ENCODE measurements at places on chromosomes 16 and 17.

DNA sequence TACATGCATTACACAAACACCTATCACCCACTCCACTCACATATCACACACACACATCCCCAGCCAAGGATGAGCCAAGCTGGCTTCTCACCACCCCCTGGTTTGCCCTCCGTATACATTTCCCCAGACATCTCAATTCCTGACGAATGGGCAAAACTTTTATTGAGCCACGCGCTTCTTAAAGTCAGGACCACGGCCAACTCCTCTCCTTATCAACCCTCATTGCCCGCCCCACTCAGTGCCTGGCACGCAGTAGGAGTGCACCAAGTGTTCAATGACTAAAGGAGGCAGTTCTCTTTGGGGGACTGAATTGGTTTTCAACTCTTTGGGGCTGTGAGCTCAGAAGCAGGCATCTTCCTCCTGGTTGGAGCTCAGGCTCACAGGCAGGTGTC, 22.5 kb upstream of the C16orf78 start:
- no peak for DNase-seq

DNA sequence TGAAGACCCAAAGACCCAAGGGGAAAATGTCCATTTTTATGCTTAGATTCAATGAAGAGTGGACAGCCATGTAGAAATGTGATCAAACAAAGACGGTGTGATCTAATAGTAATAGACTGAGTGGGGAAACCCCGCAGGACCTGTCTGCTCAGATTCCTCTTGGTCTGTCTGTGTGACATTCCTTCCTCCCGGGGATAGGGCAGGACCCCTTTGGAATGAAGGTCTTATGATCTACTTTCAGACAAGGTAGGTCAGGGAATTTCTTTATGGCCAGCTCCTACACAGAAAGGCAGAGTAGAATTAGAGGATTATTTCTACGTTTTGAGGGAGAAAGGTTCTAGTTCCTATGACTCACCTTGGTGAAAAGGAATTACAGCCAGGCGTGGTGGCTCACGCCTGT, 267.6 kb downstream of the STX8 start:
- DNase-seq: no peak

GRCh38 chr16:75495076-75495674, at the start of gene CHST6:
TSS of gene CHST6 (minus strand) at chr16:75495441. CDS start at chr16:75479828, 15,613 bp downstream.
- DNase-seq: no peak

- DNase-seq: no peak
Observed at GRCh38 chr17:81067391-81067811, 32.5 kb downstream of the BAIAP2 start.

GRCh38 chr17:58829172-58829637, 73.6 kb downstream of the PPM1E start:
- DNase-seq: no peak

GRCh38 chr16:80996688-80997138, 10.0 kb downstream of the CMC2 start:
- DNase-seq: no peak

DNA sequence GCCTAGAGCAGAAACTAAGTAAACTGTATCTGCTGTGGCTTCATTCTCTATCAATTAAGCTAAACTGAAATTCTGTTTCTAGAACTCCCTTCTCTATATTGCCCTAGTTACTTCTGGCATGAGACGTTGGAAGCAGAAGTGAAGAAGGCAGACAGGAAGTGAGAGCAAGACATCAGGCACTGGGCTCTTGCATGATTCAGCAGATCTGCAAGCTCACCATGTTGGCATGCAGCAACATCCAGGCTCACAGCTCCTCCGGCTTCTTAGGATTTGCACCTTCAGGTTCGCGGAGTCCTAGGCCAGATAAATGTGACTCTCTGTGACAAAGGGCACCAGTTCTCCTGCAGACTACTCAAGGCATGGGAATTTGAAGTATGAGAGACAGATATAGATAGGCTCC, 148.3 kb downstream of the CDH8 start:
- DNase-seq: no peak

DNA sequence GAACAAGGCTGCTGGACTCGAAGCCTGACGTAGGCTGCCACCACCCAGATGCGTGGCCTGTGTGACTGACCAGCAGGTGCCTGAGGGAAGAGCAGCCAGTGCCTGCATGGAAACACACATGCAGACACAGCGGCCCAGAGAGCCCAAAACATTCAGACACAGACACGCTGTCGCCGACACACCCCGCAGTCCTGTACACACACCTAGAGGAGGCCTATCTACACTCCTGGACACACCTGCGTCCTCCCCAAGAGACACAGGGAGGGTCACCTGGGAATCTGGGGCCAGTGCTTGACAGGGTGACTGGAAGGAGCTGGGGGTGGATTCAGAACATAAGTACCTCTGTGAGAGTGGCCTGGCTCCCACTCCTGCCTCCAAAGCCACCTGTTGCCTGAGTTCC, 6.1 kb upstream of the TSPOAP1 start:
- no peak for DNase-seq

GRCh38 chr16:56109205-56109604, 82.1 kb upstream of the GNAO1 start:
- DNase-seq: no peak

DNA sequence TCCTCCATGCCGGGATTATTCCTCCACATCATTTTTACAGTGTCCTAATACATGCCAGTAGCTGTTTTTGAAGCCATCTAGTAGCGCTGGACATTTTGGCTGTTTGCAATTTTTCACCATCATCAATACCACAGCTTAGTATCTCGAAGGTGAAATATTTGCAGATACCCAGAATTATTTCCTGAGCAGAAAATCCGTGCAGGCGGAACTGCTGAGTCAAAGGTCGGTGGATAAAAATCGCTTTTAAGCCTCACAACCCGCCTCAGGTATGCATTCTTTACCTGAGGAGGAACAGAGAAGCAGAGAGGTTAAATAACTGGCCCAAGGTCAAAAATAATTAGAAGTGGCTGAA, 584 bp upstream of the TNRC6A start:
- no peak for DNase-seq

GRCh38 chr16:1013593-1013900, 32.0 kb downstream of the SOX8 start:
- no peak for DNase-seq

DNA sequence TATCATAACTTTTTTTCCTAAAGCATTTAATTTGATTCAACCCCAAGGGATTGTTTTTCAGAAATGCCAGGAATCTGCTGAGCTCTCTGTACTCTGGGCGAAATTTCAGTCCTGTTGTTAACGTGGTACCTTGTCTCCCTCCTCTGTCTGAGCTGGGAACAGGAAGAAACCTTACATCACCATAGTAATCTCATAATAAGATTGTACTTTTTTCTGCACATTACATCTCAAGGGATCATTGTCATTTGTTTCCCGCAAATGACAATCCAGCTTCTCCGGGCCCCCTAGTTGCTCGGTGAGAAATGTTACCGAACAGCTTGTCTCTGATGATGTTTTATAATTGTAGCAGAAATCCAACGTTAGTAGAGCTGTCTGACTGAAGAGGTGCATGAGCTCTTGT, 152.7 kb upstream of the ERCC4 start:
- DNase-seq: no peak

GRCh38 chr16:11734025-11734652, 8.5 kb downstream of the TXNDC11 start:
- DNase-seq: no peak

DNA sequence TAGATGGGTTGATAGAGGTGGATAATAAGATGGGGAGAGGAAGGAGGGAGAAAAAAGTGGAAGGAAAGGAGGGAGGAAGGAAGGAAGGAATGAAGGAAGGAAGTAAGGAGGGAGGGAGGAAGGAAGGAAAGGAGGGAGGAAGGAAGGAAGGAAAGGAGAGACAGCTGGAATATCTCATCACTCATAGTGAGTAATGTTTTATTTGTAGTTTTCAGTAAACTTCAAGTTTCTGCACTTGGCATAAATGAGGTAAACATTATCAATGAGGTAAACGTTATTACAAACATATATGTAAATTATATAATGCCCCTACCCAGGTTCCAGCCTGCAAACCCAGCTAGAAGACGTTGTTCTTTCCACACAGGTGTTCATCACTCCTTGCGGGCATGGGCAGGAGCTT, 89.8 kb upstream of the XYLT1 start:
- no peak for DNase-seq

- DNase-seq: no peak
Observed at GRCh38 chr16:732936-733335, 6.0 kb downstream of the HAGHL start.

DNA sequence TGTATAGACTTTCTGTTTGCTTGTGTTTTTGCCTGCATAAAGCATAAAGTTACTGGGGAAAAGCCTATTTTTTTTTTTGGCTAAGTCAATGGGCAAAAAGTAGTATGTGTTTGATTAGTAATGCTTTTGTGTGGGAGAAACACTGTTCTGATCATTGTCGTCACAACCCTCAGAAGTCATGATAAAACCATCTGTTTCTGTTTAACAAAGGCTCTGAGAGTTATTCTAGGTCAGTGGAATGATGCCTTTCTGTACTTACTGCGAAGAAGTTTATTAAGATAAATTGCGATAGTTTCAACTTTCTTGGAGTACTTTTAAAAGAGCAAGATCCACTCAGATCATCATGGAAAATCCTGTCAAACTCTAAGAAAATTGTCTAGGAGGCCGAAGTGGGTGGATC, 80.9 kb downstream of the PRKCA start:
- DNase-seq: no peak

- no peak for DNase-seq
Observed at GRCh38 chr16:24995469-24995868, 19.7 kb downstream of the ARHGAP17 start.

DNA sequence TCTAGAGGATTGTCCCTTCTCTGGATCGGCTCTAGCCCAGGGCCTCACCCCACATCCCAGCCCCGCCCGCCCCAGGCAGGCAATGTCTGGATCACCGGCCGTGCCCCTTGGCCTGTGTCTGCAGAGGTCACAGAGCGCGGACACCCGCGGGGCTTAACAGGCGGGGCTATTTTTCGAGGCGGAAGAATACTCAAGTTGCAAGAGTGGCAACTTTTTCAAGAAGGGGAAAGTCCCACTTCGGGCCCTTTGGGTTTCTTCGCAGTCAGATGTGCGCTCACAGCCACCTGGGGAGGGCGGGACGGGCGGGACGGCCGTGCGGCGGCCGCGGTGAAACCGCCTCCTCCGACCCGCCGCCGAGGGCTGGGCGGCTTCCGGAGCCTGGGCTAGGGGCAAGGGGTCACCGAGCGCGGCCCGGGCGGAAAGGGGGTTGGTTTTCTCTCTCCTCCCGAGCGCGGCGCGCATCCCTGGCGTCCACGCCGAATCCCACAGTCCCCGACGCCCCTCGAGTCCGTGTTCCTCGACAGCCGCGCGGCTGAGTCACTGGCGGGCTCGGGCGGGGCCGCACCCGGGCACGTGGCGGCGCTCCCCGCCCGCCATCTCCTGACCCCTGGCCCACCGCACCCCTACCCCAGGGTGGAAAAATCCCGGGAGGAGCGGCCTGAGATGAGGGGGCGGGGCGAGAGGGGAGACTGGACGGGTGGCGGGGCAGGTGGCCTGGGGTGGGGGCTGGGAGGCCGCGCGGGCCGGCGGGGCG, 1.2 kb upstream of the PFN1 start:
- DNase-seq: peak; percentile 94

DNA sequence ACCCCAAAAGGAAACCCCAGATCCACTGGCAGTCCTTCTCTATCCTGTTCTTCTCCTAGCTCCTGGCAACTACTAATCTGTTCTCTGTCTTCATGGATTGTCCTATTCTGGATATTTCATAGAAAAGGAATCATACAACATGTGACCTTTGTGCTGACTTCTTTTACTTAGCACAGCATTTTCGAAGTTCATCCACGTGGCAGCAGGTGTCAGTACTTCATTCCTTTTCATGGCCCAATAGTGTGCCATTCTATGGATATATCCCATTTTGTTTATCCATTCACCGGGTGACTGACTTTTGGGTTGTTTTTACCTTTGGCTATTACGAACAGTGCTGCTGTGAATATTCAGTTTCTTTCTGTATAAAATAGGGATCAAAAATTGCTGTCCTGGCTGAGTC, 10.4 kb upstream of the FA2H start:
- no peak for DNase-seq

DNA sequence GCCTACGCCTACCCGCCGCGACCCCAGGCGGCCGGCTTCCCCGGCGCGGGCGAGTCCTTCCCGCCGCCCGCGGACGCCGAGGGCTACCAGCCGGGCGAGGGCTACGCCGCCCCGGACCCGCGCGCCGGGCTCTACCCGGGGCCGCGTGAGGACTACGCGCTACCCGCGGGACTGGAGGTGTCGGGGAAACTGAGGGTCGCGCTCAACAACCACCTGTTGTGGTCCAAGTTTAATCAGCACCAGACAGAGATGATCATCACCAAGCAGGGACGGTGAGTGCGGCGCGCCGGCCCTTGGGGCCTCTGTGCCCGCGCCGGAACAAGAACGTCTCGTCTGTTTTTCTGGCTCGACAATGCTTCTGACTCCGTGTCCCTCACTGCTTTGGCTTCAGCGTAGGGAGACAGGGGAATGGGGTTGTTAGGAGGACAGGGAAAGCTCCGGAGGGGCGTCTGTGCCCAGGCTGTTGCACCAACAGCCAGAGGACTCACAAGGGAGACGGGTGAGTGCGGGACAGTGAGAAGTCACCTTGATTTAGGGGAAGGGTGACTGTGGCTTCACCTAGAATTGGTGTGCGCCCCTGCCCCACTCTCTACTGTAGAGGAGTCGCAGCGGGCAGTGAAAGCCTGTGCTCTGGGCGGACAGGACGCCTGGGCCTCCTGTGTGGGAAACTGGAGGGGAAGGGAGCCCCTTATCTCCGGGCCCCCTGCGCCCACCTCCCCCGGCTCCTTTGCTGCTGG, 806 bp downstream of the TBX21 start:
- DNase-seq: peak; percentile 22

DNA sequence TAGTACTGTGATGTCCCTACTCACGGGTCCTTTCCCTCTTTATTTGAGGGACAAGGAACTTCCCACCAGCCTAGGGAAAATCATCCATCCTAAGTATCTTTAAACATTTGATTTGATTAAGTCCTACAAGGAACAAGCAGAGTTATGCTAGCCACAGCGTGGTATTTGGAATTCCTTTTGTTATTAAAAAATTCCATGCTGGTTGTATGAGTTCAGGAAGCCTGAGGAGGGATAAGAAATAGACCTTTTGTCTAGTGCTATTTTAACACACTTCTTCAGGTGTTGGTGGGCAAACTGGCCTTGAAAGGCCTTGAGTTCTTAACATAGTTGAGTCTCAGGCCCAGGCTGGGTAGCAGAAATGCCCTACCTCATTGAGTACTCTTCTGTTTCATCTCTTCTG, 105.4 kb upstream of the TBX2 start:
- no peak for DNase-seq

Data from CD8-positive, alpha-beta T cell (primary cell).